ENCODE measurements at places on chromosomes 4 and X. TPM values are rescaled to one million over a fixed set of nuclear protein-coding genes. Genes with fewer than 3 reads are reported as not detected.

The KIF4A gene
- total RNA-seq, result 0.17 TPM

The CETN2 gene
- total RNA-seq, result 6.5 TPM

The CCSER1 gene
- total RNA-seq, result 2.0 TPM

The GRIPAP1 gene
- 111 TPM for total RNA-seq

The SPATA18 gene
- total RNA-seq, result 0.44 TPM

The IL15 gene
- 6.1 TPM for total RNA-seq

The BEX3 gene
- total RNA-seq, result 52.7 TPM

The GABRQ gene
- not detected for total RNA-seq

The CT55 gene
- total RNA-seq, result not detected

The CNGA2 gene
- total RNA-seq, result not detected

The SATL1 gene
- total RNA-seq, result not detected

The IL21 gene
- 0.28 TPM for total RNA-seq

The ENPEP gene
- total RNA-seq, result not detected

The DMD gene
- total RNA-seq, result 0.55 TPM

The PTTG2 gene
- 1.9 TPM for total RNA-seq

The LINC00632 gene
- total RNA-seq, result 16.2 TPM

The CT45A5 gene
- total RNA-seq, result not detected

The NDUFB11 gene
- total RNA-seq, result 60.6 TPM

The GALNTL6 gene
- not detected for total RNA-seq

The CENPC gene
- total RNA-seq, result 69.1 TPM

The TMEM31 gene
- not detected for total RNA-seq

The STK32B gene
- total RNA-seq, result not detected

The TEC gene
- 4.2 TPM for total RNA-seq

The CXCL6 gene
- total RNA-seq, result not detected

The WDFY3 gene
- 2.1 TPM for total RNA-seq

The KLHL4 gene
- total RNA-seq, result not detected

The MRPL1 gene
- total RNA-seq, result 18.6 TPM

The SH3D19 gene
- 1.0 TPM for total RNA-seq

The TXK gene
- 48.7 TPM for total RNA-seq

The CDS1 gene
- 0.83 TPM for total RNA-seq

The STARD8 gene
- total RNA-seq, result 0.47 TPM

The TMPRSS11A gene
- not detected for total RNA-seq

The TGIF2LX gene
- not detected for total RNA-seq

The RNF212 gene
- 2.3 TPM for total RNA-seq

The ZNF630 gene
- 4.9 TPM for total RNA-seq

The GAGE12F gene
- not detected for total RNA-seq

The ZNF275 gene
- total RNA-seq, result 15.3 TPM

The OTUD6A gene
- not detected for total RNA-seq

The FAM133A gene
- not detected for total RNA-seq

The LCORL gene
- 14.5 TPM for total RNA-seq

The FGG gene
- not detected for total RNA-seq

The SCRG1 gene
- total RNA-seq, result not detected

The ADH1B gene
- not detected for total RNA-seq

The ARHGAP10 gene
- total RNA-seq, result 8.3 TPM

The IL3RA gene
- total RNA-seq, result 0.53 TPM

The SLC7A11 gene
- total RNA-seq, result 0.93 TPM
